Stimulated activated CD4-positive, alpha-beta T cell treated with anti-CD3 and anti-CD28 coated beads, Interleukin-2, amount 100 ng/mL, for 4 hours (primary cell): ENCODE measurements at places on chromosomes 13 and 19.

DNA sequence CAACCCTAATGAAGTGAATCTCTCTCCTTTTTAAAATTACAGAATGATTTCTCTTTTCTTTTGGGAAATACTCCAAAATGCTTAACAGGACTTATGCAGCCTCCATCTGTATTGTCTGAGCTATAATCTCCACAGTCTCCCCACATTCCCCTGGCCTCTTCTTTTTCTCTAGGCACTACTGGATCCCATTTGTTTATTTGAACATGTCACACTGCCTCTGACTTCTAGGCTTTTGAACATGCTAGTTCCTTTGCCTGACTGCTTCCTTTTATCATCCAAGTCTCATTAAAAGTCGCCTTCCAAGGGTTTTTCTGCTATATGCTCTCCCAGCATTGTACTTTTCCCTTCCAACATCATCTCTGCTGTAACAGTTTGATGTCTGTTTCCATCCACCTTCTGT lies 548.7 kb downstream of the PCDH9 start:
- no peak for DNase-seq

DNA sequence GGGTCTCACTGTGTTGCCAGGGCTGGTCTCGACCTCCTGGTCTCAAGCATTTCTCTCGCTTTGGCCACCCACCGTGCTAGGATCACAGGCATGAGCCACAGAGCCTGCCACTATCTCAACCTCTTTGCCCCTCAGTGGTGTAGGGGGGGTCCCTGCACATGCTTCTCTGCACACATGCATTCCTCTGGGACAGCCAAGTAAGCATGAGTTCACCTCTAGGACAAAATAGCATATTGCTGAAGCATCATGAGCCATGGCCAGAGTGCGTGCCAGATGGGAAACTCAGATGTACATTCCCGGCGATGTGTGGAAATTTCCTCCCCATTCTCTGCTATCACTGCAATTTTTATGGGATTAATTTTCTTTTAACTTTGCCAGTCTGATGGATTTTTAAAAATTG lies 23.1 kb downstream of the CHAF1A start:
- DNase-seq = no peak

- no peak for DNase-seq
Measured at GRCh38 chr13:28544026-28544425, 49.1 kb upstream of the FLT1 start.

GRCh38 chr13:94312511-94313216 lies 166.8 kb downstream of the DCT start:
- DNase-seq = no peak

- no peak for DNase-seq
Measured at GRCh38 chr13:105969761-105970160, 565.7 kb downstream of the EFNB2 start.

GRCh38 chr19:15072930-15073647 lies 8.9 kb upstream of the OR1I1 start:
- no peak for DNase-seq

DNA sequence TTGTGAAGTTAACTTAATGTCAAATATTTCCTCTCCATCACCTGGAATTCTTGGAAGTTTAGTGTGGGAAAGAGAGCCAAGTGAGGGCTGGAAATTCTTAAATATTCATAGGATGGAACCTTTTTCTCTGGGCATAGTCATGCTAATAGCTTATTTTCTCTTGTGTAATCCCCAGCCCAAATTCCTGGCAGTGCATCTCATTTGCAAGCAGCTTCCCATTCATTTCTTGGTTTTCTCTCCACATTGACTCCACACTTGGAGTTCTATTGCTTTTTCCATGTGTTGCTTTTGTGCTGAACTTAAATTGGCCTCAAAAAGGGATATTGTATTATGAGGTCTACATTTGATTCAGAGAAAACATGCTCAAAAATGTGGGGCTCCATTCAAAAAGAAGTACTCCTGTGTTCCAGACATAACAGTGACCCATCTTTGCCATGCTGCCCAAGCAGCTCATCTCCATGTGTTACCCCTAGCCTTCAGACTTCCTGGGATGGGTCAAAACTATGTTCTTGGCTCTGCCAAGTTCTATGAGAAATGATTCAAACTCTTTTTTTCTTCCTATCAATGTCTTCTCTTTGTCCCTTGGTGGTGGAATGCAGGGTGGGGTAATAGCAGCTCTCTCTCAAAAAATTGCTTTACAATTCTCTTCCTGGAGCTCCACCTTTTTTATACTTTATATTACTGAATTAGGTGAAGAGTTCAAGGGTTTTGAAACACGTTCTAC lies 2471.5 kb downstream of the PCDH9 start:
- DNase-seq = no peak

DNA sequence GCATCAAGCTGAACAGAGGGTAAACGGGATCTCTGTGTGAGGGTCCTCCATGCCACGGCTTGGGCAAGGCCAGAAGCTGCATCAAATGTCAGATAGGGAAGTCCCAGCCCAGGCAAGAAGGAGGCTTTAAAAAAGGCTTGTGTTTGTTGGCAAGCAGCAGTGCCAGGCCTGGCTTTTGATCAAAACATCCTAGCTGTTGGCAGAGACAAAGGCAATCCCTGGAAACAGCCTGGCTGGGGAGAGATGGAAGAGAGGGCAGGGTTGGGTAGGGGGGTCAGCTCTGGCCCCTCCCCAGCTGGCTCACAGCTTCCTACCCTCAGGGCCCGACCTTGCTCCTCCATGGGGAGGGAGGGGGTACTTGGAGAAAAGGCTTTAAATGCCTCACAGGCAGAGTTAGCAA lies 61.8 kb upstream of the KCTD15 start:
- no peak for DNase-seq

DNA sequence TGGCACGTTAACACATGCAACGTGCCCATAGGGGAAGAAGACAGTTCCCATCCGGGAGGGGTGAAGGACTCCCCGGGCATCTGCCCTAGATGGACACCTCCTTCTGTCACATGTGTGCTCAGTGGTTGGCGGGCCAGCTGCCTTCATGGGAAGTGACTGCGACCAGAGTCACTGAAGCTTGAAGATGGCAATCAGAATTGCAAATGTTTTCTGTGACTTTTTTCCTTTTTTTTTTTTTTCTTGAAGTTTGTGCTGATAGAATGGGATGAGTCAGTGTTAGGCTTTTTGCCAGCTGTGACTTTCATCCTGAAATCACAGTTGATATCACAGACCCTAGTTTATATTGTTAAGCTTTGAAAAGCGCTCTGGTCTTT lies 109.2 kb upstream of the MCF2L start:
- no peak for DNase-seq

- DNase-seq = no peak
Measured at GRCh38 chr19:58555920-58556621, 1.2 kb upstream of the CHMP2A start.

GRCh38 chr13:110138700-110139036 lies 168.3 kb downstream of the COL4A1 start:
- no peak for DNase-seq

DNA sequence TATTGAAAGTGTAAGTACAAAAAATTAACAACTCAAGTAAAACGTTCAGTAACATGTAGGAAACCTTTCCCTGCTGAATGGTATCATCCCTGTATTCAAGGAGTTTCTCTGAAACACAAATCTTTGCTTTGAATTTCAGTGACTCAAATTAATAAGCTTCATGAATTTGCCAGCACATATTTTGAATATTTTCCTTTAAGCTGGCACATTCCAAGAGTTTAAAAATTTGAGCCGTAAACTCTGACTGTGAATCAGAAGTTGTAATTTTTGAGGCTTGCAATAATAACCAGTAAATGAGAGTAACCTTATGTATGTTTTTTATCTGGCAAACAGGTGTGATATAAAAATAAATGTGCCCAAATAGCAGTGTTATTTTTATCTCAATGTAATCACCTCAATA lies 1722.6 kb upstream of the PRR20A start:
- DNase-seq = no peak

DNA sequence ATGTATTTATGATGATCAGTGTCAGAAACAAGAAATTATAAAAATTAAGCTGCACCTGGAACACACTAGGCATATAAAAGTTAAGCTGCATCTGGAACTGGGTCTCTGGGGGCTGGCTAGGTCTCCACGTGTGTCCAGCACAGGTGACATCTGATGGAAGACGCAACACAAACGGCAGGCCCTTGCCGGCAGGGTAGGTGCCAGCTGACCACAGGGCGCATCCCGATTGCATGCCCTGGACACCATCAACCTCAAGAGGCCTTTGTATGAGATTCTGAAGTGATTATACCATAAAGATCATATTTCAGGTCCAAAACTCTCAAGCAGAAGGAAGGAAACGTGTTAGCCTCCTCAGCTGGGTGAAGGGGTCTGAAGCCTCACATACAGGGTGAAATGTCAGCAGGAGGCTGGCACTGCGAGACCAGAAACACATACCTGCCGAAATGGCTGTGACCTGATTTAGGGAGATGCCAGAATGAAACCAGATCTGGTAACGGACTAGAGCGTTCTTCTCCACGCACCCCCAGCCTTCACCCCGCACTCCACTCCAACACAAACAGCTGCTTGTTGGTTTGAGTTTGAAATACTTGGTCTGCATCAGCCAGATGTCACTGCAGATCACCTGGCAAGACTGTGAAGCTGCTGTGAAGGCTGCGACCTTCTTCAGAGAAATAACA lies 37.3 kb downstream of the COL4A1 start:
- DNase-seq = no peak

DNA sequence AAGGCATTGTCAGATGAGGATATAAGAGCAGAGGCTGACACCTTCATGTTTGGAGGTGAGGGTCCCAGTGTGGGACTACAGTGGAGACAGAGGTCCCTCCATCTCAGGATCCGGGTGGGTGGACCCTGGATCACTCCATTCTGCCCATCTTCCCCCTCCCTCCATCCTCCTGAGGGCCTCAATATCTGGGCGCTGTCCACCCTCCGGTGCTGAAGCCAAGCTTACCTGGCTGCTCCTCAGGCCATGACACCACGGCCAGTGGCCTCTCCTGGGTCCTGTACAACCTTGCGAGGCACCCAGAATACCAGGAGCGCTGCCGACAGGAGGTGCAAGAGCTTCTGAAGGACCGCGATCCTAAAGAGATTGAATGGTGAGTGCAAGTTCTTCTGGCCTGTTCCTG lies 11.9 kb downstream of the CYP4F12 start:
- no peak for DNase-seq

DNA sequence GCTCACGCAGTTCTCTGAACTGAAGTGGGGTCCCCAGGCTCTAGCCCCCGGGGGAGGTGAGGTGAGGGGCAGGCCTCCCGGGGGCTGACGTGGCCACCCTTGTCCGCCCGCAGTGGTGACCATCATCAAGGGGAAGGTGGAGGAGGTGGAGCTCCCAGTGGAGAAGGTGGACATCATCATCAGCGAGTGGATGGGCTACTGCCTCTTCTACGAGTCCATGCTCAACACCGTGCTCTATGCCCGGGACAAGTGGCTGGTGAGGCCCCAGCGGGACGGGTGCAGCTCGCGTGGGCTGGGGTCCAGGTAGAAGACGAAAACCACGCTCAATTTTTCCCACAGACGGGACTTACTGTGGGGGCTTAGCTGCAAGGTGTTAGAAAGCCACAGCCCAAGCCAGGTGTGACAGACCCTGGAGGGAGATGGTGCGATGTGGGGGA lies 5.6 kb upstream of the ADM5 start:
- no peak for DNase-seq

- DNase-seq = no peak
Measured at GRCh38 chr19:28400953-28401671, 811.8 kb downstream of the UQCRFS1 start.

GRCh38 chr19:29337029-29337428 lies 124.1 kb upstream of the UQCRFS1 start:
- no peak for DNase-seq

DNA sequence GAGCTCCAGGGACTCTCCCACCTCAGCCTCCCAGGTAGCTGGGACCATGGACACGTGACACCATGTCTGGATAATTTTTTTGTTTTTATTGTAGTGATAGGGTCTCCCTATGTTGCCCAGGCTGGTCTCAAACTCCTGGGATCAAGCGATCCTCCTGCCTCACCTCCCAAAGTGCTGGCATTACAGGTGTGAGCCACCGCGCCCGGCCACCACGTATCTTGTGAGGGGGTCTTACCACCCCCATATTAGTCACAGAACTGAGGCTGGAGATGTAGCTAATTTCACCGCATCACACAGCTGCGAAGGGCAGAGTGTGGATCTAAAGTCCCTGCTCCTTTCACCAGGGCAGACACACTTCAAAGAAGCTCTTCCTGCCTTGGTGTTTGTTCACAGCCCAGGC lies 211.8 kb upstream of the SOX1 start:
- DNase-seq = no peak

GRCh38 chr19:33953023-33953422 lies 156.4 kb downstream of the KCTD15 start:
- DNase-seq = no peak

DNA sequence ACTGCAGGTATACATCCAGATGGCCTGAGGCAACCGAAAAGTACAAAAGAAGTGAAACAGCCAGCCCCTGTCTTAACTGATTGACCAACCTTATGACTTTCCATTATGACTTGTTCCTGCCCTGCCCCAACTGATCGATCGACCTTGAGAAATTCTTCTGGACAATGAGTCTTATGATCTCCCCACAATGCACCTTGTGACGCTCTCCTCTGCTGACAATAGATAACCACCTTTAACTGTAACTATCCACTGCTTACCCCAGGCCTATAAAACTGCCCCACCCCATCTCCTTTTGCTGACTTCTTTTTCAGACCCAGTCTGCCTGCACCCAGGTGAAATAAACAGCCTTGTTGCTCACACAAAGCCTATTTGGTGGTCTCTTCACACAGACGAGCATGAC lies 11.2 kb downstream of the ZNF83 start:
- no peak for DNase-seq

DNA sequence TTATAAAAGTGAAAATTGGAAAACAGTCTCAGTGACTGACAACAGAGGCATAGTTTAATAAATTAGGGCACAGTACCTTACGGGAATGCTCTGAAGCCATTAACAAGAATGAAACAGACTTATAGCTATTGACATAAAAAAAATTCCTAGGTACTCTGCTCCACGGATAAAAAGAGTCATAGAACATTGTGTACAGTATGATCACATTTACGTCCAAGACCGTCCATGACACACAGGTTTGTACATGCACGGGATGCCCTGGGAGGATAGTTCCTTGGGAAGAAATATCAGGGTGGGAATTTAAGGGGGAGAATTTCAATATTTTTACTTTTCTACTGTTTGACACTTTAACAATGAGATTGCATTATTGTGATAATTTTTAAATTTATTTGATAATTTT lies 24.9 kb upstream of the CAMSAP3 start:
- no peak for DNase-seq

DNA sequence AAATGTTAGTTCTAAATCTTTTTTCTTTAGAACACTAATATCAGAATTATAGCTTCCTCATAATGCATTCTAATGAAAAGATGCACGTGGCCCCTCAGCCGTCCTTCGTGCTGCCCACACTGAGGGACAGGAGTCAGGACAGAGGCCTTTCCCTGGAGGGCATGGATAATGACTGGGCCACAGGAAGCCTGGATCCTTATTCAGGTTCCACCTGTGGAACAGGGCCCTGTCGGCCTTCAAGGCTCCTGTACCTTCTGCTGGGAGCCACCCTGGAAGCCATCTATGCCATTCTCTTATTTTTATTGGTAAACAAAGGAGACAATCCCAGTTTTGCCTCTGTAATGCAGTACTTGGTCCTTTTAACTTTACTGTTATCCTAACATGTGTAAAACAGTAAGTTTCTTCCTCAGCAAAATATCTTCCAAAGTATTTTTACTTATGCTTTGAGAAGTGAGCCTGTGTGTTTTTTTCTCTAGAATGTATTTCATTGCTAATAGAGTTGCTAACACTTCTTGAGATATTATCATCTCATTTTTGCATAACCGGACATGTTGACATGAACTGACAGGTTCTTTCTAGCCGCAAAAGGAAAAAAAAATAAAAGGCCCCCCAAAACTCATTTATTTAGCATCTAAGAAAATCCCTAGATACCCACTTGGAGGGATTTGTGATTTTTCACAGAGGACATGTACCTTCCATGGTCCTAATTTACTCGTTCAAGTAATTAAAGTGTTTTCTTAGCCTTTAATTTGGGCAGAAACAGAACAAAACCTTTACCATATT lies 6.0 kb downstream of the GPR183 start:
- no peak for DNase-seq
